Fibroblast of lung (primary cell): ENCODE measurements at places on chromosomes 1 and 21.

- no peak for DNase-seq
Observed at GRCh38 chr1:159968901-159969300, 14.9 kb upstream of the SLAMF9 start.

GRCh38 chr1:164188497-164188896 is 370.5 kb upstream of the PBX1 start:
- no peak for DNase-seq

DNA sequence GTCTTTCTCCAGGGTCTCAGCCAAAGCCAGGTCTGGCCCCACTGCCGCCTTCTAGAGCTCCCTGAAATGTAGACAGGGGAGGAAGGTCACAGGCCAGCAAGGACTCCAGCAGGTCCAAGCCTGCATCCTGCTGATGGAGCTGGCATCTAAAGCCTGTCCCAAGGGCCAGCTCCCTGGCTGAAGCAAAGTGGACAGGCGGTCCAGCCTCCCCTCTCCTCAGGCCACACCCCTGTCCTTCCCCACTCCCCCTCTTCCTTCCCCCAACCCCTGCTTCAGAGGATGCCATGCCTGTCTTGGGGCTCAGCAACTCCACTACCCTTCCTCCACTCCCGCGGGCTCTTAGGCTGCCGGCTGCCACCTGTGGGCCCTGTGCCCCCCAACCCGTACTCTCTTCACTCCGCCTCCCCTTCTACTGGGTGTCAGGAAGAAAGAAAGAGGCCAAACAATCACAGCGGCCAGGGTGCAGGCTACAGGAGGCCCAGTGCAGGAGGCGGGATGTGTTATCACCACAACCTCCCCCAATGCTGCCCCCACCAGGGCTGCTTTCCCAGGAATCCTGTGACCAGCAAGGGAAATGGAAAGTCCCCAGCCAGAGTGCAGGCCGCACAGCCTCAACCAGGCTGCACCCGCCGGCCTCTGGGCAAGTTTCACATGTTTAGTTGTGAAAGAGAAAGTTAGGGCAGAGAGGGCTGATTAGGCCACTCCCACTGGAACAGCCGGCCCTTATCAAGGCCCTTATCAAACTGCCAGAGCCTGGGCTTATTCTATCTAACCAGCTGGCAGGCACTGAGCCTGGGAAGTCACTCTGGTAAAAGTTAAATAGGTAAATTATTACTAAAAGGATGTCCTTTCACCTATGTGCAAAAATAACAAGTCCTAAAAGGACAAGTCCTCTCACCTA is 34.1 kb downstream of the ACOT7 start:
- DNase-seq, result peak; percentile 82

DNA sequence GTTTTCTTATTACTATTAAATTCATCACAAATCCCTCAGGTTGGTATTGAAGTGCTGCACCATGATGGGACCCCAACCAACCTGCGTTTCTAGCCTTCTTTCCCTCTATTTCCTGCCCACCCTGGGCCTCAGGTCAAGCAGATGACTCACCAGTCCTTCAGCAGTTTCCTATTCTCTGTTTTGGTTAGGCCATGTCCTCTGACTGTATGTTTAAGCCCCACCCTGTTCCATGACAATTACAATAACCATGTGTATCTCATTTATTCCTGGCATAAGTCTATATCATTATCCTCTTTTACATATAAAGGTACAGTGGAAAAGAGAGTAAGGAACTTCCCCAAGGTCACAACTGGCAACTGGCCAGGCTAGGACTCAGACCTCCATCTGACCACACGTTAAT is 5.3 kb upstream of the FAM78B start:
- DNase-seq, result peak; percentile 29

DNA sequence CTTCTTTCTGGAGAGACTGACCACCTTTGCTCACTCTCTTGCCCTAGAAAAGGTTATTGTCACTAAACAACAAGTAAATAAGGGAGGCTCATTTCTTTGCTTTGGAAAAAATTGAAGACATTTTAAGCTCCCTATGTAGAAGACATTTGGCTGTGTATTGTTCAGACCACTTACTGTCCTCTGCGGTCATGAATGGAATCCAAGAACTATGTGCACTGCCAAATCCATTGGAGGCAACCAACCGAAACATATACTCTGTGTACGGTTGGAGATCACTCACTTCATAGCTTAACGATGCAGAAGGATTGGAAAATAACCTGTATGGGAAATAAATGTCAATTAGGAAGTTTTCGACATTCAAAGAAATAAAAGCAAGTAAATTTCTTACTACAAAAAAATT is 332.8 kb downstream of the KCTD3 start:
- no peak for DNase-seq

GRCh38 chr1:225750875-225751824 is 26.5 kb upstream of the SRP9 start:
- DNase-seq, result no peak

GRCh38 chr1:58862728-58863385 is 79.0 kb upstream of the JUN start:
- no peak for DNase-seq
